ENCODE measurements at places on chromosomes 13 and 19.

DNA sequence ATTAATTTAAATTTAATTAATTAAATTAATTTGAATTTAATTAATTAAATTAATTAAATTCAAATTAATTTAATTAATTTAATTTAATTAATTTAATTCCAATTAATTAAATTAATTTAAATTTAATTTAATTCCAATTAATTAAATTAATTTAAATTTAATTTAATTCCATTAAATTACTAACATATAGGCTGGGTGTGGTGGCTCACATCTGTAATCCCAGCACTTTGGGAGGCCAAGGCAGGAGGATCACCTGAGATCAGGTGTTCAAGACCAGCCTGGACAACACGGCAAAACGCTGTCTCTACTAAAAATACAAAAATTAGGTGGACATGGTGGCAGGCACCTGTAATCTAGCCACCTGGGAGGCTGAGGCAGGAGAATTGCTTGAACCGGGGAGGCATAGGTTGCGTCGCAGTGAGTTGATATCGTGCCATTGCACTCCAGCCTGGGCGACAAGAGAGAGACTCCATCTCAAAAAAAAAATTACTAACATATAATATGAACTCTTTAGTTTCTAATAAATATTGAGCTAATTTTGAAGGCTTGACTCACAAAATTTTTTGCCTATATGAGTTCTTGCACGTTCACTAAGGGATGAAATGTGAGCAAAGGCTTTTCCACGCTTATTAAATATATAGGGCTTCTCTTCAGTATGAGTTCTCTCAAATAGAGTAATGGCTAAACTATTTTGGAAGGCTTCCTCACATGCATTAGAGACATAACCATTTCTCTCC lies 9.0 kb upstream of the USP29 start:
- DNase-seq = no peak

DNA sequence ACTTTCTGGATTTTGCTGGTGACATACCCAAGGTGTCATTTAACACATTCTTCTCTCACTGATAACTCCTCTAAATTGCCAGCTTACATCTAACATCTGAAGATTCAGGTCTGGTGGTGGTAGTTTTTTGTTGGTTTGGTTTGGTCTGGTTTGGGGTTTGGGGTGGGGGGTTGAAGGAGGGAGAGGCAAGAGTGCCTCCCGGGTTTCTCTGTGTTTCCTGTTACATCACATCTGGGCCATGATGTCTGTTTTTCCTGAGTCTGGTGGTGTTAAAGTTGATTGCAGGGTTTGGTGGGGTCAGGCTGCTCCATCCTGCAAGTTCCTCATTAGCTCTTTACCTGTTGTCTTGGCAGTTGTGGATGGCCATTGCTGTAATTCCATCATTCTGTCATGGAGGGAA lies 155.8 kb upstream of the UBL3 start:
- no peak for DNase-seq

- DNase-seq = no peak
Observed at GRCh38 chr13:32647926-32648325, 61.7 kb downstream of the PDS5B start.

GRCh38 chr19:4851551-4852290 lies 15.7 kb downstream of the PLIN3 start:
- DNase-seq = peak; percentile 22

Data from NCI-H187 (cell line).